ENCODE measurements at places on chromosomes 4 and X.

GRCh38 chr4:185697488-185697887 lies 114.5 kb downstream of the SORBS2 start:
- no peak for DNase-seq

DNA sequence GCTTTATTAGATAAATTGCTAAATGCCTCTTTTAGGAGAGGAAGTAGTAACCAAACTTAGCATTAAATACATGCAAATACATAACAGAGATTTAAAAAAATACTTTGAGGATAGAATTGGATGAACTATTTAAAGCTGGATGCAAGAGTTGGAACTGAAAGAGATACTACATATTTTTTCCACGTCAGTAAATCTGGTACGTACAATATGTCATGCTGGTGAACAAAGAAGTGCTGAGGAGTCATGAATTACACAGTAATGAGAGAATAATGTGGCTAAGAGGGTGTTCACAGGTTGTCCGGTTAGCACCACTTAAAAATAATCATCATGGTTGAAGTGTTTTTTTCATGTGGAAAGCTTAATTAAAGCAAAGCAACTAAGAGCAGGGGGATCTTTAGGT lies 184.1 kb upstream of the FRMPD4 start:
- no peak for DNase-seq

DNA sequence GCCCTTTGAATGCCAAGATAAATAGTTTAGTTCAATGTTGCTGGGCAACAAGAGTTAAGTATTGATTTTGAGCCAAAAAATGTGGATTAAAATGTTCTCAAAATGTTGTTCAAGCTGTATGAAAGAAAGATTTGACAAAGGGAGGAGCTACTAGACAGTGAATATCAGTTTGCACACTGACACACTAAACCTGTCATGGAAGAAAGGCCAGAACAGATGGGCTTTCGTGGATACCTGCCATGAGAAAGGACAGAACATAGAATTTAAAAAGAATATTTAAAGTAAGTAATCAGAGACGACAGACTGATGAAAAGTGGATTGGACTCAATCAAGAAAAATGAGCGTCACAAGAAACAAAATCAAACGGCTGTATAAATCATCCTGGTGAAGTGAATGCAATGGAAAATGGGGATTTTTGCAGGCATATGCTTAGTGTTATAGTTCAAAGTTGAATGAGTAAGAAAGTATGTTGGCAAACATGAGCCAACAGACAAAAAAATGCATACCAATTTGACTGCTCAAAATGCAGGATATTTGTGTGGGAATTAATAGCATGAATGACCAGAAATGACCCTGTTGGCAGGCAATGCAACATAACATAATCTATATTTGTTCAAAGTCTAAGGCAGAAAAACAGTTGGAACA lies 7.4 kb downstream of the PCDH18 start:
- no peak for DNase-seq

- DNase-seq = no peak
Observed at GRCh38 chrX:112734290-112734689, 54.6 kb upstream of the LHFPL1 start.

DNA sequence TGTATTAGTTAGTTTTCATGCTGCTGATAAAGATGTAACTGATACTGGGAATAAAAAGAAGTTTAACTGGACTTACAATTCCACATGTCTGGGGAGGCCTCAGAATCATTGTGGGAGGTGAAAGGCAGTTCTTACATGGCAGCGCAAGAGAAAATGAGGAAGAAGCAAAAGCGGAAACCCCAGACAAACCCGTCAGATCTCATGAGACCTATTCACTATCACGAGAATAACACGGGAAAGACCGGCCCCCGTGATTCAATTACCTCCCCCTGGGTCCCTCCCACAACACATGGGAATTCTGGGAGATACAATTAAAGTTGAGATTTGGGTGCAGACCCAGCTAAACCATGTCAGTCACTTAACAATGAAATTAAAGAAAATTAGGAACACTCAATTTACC lies 499.1 kb downstream of the FSTL5 start:
- no peak for DNase-seq

DNA sequence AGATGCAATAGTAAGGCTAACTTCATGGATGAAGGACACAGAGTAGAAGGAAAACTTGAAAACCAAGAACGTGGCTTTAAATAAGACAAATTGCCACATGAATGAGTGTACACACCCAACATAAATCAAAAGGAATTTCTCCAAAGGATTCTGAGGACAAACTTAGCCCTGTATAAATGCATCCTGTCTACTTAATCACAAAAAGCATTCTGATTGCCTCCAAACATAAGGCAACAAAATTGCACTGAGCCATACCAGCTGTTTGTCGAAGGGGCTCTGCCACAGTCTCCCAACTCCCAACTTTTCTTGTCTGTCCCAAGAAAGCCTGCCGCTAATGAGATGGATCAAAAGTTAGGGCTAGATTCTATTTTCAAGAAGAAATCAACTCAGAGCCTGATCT lies 194.3 kb downstream of the SOWAHB start:
- no peak for DNase-seq

DNA sequence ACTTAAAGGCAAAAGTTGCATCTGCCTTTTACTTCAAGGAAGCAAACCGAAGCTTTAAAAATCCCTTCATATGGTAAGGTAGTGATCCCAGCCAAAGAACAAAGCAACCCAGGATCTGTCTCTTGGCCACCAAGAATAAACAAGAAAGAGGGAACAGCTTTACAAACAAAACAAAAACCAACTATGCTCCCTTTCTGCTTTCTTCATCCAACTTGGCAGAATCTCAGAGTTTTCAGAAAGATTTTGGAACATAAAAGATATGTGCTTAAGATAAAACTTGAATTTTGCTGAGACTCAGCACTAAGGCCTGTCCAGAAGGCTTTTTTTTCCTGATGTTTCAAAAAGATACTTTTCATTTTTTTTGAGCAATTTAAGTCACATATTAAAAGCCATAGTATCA lies 94.0 kb downstream of the COL4A6 start:
- no peak for DNase-seq

- DNase-seq = no peak
Observed at GRCh38 chr4:106607558-106607957, 239.0 kb upstream of the GIMD1 start.

DNA sequence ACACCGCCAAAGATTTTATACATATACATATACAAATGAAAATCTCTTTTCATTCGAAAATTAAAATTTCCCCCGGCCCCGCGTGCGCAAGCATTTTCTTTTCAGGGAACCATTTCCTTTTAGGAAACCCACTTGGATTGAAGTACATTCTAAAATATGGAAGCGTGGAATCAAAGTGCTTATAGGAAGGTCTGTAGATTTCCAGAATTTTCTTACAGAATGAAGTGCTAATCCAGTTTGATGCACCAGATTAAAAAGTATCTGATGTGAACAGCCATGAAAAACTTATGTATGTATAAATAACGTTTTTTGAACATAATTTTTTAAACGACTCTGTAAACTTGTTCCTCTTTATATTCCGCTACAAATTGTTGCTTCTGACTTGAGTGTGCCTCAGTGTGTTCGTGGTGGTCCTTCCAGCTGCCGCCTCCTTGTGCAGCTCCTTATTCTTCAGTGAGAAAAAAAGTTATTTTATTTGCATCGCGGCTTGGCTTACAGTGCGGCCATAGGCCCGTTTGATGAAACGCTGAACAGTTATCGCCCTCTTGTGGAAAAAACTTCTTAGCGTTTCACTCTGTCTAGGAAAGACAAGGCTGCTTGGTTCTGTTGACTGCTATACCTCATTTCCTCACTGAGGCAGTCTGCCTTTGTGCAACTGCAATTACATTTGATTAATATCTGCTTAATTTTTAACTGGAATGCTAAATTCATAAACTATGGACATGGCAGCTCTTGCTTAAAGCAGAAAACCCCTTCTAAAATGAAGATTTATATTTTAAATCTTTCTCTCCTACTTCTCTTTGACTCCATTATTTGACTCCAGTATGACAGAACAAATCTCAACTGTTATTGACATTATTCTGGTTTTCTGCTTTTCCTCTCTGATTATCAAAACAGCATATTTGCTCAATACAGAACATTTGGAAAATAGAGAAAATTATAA lies 4.7 kb upstream of the NKX6-1 start:
- no peak for DNase-seq

DNA sequence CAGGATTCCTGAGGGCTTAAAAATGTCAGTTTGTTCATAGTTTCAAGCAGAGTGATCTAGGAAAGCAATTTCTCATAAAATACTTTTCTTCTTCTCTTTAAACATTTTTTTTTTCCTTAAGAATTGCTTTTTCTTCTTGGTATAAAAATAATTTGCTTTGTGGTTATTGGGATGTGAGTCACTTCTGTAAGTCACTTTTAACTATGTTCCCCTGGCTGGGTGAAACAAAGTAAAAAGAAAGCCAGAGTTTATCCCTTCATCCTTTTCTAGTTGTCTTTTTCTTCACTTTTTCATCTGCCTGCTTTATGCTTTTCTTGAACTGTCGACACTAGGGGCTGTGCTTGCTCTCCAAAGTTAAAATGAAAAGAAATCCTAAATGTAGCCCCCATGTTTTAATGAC lies 33.5 kb downstream of the ARSJ start:
- DNase-seq = no peak

- no peak for DNase-seq
Observed at GRCh38 chrX:56468441-56468840, 95.0 kb upstream of the UBQLN2 start.

DNA sequence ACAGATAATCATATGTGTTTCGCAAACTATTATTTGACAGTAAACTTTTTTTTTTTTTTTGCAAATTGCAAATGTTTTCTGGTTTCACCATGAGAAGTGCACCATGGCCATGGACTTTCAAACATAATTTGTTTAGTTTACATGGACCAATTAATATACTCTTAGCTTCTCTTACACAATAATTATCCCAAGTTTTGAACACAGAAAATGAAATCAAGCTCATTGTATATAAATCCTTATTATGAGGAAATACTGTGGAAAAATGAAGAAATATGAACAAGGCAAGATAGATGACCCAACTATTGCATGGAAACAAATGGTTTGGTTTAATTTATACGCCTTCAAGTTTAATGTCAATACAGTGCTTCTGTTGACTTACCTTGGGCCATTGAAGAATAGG lies 3.9 kb downstream of the FGF5 start:
- no peak for DNase-seq

DNA sequence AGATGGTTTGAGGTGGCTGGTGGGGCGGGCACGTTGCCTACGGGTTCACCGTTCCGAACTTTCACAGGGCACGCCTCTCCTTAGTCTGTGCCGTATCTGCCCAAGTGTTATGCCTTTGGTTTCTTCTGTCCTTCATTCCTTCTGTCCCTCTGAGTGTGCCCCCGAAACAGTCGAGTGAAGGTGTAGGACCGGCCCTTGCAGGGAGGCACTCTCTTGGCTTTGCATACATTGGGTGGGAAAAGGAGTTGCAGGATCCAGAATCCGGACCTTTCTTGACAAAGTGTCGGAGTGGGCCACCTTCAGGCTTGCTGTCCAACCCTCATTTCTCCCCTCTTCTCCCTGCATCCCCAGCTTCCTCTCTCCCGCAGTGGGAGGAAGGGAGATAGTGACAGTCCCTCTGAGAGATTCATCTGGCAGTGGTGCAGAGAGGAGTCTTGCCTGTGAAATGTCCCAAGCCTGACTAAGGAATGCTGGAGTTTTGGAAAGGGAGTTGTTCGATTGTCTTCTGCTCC lies 569 bp downstream of the ARFIP1 start:
- DNase-seq = peak; percentile 71

DNA sequence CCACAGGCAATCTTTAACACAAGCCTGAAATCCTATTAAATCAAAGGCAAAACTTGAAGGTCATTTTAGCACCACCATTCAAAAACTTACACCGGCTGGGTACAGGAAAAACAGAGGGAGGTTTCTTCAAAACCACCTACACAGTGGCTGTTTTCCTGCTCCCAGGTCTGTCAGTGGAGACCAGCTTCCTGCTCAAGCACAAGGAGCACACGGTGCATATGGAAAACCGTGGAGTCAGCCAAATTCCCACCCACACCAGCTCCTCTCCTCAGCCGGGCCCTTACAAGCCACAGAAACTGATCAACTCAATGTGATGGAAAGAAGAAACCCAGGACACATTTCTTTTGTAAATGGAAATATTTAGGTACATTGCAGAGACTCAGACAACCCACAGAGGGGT lies 14.3 kb upstream of the FAM241A start:
- DNase-seq = no peak

GRCh38 chrX:20522420-20522819 lies 255.7 kb upstream of the RPS6KA3 start:
- no peak for DNase-seq

- DNase-seq = no peak
Observed at GRCh38 chr4:121213940-121214339, 49.8 kb upstream of the TNIP3 start.

DNA sequence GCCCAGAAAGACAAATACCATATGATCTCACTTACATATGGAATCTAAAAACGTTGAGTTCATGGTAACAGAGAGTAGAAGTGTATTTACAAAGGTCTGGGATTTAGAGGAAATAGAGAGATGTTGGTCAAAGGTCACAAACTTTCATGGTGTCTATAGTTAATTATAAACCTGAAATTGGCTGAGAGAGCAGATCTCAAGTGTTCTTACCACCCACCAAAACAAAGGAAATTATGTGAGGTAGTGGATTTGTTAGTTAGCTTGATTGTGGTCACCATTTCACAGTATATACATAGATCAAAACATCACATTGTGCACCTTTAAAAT lies 186.8 kb downstream of the NWD2 start:
- DNase-seq = no peak

- DNase-seq = no peak
Observed at GRCh38 chr4:107017443-107018343, 18.4 kb downstream of the DKK2 start.

DNA sequence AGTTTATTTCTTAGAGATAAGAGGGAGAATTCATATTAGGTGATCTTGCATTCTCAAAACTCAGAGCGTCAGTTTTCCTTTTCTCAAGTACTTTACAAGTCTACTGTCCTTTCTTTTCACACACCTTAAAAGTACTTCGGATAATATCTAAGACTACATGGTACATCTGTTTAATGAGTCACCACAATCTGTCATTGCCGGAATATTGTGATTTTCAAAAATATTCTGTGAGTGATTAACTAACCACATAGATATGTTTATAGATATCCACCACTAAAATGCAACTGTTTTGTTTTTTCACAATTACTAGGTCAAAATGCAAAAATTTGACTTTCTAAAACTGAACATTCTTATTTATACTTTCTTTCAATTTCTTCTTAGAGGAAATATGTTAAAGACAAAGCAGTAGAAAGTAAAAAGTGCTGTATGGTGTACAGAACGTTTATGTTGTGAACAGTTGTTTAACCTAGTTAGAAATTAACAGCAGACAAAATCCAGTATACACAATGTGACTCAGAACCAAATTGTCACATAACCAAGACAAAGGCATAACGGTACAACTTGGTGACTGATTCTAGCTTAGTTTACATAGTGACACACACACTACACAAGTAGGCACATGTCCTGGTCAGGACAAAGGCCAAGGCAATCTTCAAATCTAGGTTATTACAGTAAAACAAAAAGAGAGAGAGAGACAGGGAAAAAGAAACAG lies 482.9 kb downstream of the NAF1 start:
- DNase-seq = no peak

- DNase-seq = no peak
Observed at GRCh38 chrX:133638285-133638684, 223.0 kb upstream of the GPC4 start.
